ENCODE measurements at places on chromosomes 1 and 21. TPM values are rescaled to one million over a fixed set of nuclear protein-coding genes. Genes with fewer than 3 reads are reported as not detected.

EBNA1BP2 gene
- total RNA-seq = 126 TPM

KRTAP12-2 gene
- total RNA-seq = not detected

S100A3 gene
- not detected for total RNA-seq

FGR gene
- 0.21 TPM for total RNA-seq

ANGPTL3 gene
- total RNA-seq = not detected

All from activated T-helper 1 cell treated with anti-CD3 and anti-CD28 coated beads, Interleukin-12 subunit alpha, Interleukin-12 subunit beta, Interleukin-2, Interleukin-4 antibody, amounts not matched to agents 30 ng/mL and 10 ng/mL and 1 ng/mL, durations not matched to agents 14 hours and 24 hours and 36 hours (primary cell).